Activated CD8-positive, alpha-beta memory T cell treated with anti-CD3 and anti-CD28 coated beads for 1 hour (primary cell): ENCODE measurements at places on chromosomes 11 and 22.

GRCh38 chr11:130022799-130023198, 20.2 kb upstream of the PRDM10 start:
- DNase-seq: no peak

GRCh38 chr11:95345651-95346050, 114.6 kb upstream of the SESN3 start:
- DNase-seq: no peak

DNA sequence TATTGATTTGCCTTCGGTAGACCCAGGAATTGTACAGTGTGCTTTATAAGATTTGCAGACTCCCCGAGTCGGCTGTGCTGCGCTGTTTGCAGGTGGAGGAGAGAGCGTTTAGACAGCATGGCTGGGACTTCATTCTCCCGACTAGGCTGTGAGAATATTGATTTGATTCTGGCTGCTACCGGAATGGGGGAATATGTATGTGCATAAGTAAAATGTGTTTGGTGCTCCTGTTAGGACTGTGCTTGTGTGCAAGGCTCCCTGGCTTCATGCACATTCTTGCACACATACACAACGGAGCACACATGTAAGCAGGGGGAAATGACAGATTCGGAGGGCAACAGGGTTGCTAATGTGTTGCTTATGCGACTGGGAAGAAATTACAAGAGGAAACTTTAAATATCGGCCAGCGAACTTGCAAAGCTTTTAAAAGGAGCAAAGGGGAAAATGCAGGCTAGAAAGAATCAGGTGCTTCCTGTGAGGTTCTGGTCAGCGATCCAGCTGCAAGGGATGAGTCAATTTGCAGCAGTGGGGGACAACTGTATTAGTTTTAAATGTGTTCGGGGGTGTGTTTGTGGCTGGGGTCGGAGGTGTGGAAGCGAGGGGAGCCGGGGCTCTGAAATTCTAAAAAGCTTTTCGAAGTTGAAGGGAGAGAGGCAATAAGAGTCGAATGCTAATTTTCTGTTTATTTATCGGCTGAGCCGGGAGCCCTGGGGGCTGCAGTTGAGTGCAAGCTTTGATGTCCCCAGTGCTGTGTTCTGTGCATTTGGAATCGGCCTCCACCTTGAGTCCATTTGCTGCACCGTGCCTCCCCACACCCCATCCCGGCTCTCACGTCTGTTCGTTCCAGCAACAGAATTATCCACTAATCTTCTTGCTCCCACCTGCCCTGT, 731 bp downstream of the NTM start:
- DNase-seq: no peak

DNA sequence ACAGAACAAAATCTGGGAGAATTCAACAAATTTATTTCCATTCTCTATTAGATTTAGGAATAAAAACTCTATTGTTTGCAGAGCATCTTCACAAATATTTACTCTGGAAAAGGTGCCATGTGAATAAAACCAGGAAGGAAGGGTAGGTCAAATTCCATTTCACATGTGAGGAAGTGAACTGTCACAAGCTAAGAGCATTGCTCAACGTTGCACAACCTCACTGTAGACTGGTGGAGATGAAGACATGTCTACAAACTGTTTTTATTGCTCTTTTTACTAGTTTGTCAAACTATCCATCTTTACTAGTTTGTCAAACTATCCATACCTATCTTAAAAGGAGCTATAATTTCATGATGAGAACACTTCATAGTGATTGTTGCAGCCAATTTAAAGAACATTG, 236.4 kb downstream of the CNTN5 start:
- DNase-seq: no peak

GRCh38 chr11:47915783-47916182, 64.6 kb upstream of the PTPRJ start:
- no peak for DNase-seq

GRCh38 chr11:26914968-26915367, 78.9 kb upstream of the FIBIN start:
- DNase-seq: no peak

DNA sequence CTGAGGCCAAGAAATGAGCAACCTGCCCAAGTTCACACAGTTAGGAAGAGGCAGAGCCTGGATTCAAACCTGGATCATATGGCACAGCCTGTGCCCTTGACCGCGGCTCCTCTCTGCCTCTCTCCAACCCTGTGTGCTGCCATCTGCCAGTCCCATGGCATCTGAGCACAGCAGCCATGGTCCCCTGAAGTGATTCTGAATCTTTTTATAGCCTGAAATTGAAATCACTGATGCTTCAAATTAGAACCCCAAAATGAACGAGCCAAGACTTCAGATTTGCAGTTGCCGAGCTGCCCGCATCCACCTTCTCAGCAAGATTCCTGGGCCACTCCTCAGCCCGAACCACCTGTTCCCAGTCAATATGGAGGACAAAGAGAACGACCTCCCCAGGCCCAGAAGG, 252.7 kb downstream of the CTTN start:
- no peak for DNase-seq

GRCh38 chr11:114607753-114608459, 12.3 kb upstream of the NXPE4 start:
- no peak for DNase-seq

- no peak for DNase-seq
These were observed 74.1 kb downstream of the PHF21B start for GRCh38 chr22:44935724-44936123.

DNA sequence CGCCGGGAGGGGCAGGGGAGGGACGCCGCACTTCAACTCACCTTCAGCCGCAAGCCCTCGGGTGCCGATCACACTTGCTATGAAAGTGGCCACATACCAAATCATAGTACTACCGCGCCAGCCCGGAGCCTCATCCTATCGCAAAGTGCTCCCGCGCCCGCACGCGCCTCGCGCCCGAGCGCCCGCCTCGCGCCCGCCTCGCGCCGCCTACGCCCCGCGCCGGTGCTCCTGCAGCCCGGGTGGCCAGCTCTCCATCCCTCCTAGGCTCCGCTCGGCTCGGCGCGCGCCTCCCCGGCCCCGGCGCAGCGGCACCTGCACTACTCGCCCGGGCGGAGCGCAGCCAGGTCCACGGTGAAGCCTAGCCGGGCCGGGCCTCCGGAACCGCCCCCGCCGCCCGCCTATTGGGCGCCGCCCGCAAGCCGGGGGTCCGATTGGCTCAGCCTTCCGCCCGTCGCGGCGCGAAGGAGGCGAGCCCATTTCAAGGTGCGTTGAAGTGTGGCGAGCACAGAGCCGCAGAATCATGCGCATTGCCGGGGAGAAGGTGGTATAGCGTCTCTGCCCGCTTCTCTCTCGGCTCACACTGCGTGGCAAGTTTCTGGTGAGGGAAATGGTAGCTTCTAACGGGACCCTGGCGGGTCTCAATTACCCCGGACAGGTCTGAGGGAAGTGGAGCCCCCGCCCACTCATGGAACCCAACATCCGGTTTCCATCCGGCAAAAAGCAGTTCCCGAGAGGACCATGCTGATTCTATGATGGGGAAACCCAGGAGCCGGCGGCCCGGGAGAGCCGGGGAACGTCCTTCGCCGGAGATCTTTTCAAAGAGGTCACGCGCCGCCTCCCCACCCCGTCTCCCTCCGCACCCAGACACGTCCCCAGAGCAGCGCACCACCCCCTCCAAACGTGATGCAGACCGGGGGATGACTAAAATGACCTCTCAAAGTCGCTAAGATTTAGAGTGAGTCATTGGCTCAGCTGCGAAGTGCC, at the start of gene IGSF9B:
Gene IGSF9B, minus strand, starts transcription at position 319 of the 984 bp plus-strand sequence. Its CDS starts 214 bp downstream, at position 105.
- DNase-seq: peak; percentile 74

GRCh38 chr11:134481135-134481534, 69.1 kb upstream of the B3GAT1 start:
- DNase-seq: no peak
